ENCODE measurements at places on chromosomes 12 and 14.

DNA sequence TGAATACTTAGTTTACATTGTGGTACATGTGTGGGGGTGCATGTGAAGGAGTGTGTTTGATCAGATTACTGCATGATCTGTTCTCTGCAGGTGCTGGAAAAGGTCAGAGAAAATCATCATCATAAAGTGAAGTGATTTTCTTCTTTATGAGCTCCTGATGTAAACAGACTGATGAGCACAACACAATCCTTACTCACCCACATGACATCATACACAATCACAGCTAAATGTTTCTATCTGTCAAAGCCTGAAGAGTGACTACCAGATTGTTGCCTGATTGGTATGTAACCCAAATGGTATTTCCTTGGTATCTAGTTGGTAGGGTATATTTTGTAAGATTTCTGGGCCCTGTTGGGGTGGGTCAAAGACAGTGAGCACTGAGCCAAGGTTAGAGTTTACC lies 270.8 kb downstream of the FOXG1 start:
- no peak for DNase-seq

- DNase-seq: no peak
These were observed 59.1 kb upstream of the NAP1L1 start for GRCh38 chr12:76143343-76144244.

GRCh38 chr12:96131230-96131788 lies 62.9 kb upstream of the ELK3 start:
- no peak for DNase-seq

GRCh38 chr14:32578181-32578580 lies 249.1 kb downstream of the AKAP6 start:
- no peak for DNase-seq

- peak; percentile 56 for DNase-seq
These were observed 5.3 kb downstream of the PHETA1 start for GRCh38 chr12:111363578-111363977.

DNA sequence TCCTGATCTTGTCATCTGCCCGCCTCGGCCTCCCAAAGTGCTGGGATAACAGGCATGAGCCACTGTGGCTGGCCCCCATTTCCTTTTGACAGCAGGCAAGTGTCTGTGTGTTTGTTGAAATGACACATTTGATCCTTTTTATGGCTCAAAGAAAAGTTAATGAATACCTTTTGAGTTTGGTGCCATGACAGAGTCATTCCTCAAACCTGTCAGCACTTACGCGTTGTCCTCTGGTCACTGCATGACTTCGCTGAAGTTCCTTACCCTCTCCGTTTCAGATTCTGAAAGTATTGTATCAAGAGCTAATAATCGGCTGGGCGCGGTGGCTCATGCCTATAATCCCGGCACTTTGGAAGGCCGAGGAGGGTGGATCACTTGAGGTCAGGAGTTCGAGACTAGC lies 32.4 kb downstream of the NEMF start:
- no peak for DNase-seq

GRCh38 chr12:132009336-132009859 lies 59.7 kb downstream of the EP400 start:
- no peak for DNase-seq

GRCh38 chr12:75660805-75661404 lies 149.5 kb upstream of the KRR1 start:
- DNase-seq: no peak

GRCh38 chr12:19288603-19289244 lies 150.6 kb upstream of the AEBP2 start:
- DNase-seq: peak; percentile 27

- no peak for DNase-seq
These were observed 1.0 kb upstream of the KRT6A start for GRCh38 chr12:52494100-52494499.

- DNase-seq: no peak
These were observed 106.9 kb downstream of the PRKD1 start for GRCh38 chr14:29820785-29821184.

GRCh38 chr12:118098911-118099671 lies 4.7 kb downstream of the VSIG10 start:
- DNase-seq: no peak

DNA sequence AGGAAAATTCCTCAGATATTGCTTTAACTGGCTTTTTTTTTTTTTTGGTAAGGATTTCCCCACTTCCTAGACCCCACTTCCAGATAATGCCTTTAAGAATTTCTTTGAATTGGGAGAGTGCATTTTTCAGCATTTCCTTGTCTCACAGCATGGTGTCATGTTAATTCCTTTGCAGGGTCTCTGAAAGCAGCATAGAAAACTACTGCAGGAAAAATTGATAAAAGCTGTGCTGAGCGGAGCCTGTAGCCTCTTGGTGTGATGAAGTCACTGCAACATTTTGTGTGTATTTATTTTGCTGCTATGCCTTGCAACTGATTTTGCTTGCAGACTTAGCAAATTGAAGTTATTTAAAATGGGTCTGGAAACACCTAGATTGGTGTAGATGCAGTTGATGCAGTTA lies 2.7 kb downstream of the ANO4 start:
- DNase-seq: no peak

- peak; percentile 92 for DNase-seq
These were observed at the start of gene RNF10 for GRCh38 chr12:120534203-120534702. Gene RNF10 (plus strand): TSS chr12:120534356. CDS start chr12:120534812, 456 bp downstream.

GRCh38 chr12:53091756-53092155 lies 5.7 kb upstream of the IGFBP6 start:
- DNase-seq: no peak

- peak; percentile 16 for DNase-seq
These were observed 1.6 kb downstream of the NAB2 start for GRCh38 chr12:57090490-57090889.

DNA sequence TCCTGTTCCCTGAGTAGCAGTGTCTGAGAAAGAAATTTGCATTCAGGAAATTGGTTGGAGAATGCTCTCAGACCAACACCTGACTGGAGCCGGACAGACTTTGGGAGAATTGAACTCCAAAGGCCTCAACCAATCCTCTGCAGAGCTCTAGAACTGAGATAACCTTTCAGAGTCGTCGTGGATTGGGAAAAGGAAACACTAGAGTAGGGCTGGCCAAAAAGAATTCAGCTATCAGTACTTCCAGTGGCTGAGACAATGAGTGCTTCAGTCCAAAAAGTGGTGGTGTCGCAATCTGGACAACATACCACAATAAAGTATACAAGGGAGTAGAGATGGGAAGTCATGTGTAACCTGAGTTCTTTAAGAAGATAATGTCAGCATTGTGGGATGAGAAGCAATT lies 377.1 kb downstream of the SLC16A7 start:
- DNase-seq: no peak

GRCh38 chr12:4379405-4379804 lies at the start of gene FGF23:
Gene FGF23 (minus strand): TSS chr12:4379712. CDS start chr12:4379582, 130 bp downstream.
- no peak for DNase-seq

- DNase-seq: no peak
These were observed 26.5 kb downstream of the RERG start for GRCh38 chr12:15194456-15195368.
